ENCODE measurements at places on chromosomes 5 and 9.

DNA sequence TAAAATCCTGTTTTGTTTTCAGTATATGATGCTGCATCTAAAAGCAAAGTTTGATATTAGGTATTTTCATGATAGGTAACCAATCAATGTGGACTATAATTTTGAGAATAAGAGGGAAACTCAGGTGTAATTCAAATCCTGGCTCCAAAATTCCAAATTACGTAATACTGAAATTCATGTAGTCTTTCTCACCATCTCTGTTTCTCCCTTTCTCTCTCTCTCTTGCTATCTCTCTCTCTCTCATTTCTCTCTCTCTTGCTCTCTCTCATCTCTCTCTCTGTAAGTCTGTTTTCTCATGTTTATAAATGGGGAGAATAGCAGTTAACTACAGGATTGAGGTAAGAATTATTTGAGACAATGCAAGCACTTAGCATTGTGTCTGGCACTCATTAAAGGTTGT, 401.1 kb upstream of the TLE4 start:
- no peaks in the 10 kb centered on the region for H3K36me3 ChIP-seq
- peaks cover 16% of the 10 kb centered on the region for H3K27me3 ChIP-seq
- H3K27ac ChIP-seq = no peak overlapping the region
- no peak for DNase-seq
- no peak overlapping the region for H3K4me3 ChIP-seq

- H3K27me3 ChIP-seq = no peaks in the 10 kb centered on the region
- DNase-seq = peak; percentile 44
- peak overlapping the region; percentile 58 for H3K4me3 ChIP-seq
- H3K36me3 ChIP-seq = peaks cover 13% of the 10 kb centered on the region
- peaks cover 9% of the 10 kb centered on the region for H3K4me1 ChIP-seq
- H3K27ac ChIP-seq = peak overlapping the region; percentile 92
Measured at GRCh38 chr5:134813407-134813806, 32.4 kb upstream of the C5orf24 start.

GRCh38 chr5:177086654-177087397, at the start of gene FGFR4:
FGFR4 (plus strand) TSS chr5:177086915; CDS start chr5:177089603, 2,688 bp downstream.
- no peak within 1 kb of the TSS for H3K27ac ChIP-seq
- H3K27me3 ChIP-seq = peaks cover 8% of the 10 kb centered on the region
- H3K4me3 ChIP-seq = peak within 1 kb of the TSS; percentile 75
- H3K4me1 ChIP-seq = peaks cover 31% of the 10 kb centered on the region

DNA sequence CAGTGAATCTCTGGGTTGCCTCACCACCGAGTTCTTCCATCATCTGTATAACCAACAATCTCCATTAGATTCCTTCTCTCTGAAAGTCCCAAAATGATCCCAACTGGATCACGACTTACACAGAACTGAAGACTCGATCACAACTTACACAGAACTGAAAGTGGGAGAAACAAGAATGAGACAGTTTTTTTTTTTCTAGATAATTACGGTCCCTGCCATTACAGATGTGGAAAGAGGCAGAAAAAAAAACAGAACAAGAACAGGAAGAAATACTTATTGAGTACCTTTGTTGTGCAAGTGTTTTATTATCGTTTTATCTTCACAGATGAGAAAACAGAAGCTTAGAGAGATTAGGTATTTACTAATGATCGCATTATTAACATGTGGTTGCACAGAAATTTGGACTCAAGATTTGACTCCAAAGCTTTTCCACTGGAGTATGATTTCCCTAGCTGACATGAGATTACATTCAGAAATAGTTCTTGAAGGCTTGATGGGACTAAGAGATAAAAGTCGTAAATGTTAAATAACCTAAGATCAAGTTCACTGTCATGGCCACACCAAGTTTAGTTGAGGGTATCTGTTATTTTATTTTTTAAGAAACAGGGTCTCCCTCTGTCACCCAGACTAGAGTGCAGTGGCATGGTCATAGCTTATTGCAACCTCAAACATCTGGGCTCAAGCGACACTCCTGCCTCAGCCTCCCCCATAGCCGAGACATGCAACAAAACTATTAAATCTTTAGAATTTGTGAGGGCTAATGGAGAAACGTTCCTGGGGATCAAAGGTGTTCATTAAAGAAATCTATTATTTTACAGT, 8.9 kb downstream of the PLK2 start:
- H3K27ac ChIP-seq = no peak overlapping the region
- no peaks in the 10 kb centered on the region for H3K27me3 ChIP-seq
- H3K4me3 ChIP-seq = no peak overlapping the region
- no peaks in the 10 kb centered on the region for H3K4me1 ChIP-seq
- H3K36me3 ChIP-seq = peaks cover 17% of the 10 kb centered on the region

- DNase-seq = no peak
- H3K4me3 ChIP-seq = no peak overlapping the region
- H3K27me3 ChIP-seq = peaks cover 13% of the 10 kb centered on the region
- no peak overlapping the region for H3K27ac ChIP-seq
- H3K4me1 ChIP-seq = peaks cover 3% of the 10 kb centered on the region
Measured at GRCh38 chr5:7419367-7419766, 23.4 kb downstream of the ADCY2 start.

- H3K27me3 ChIP-seq = no peaks in the 10 kb centered on the region
- H3K27ac ChIP-seq = peak overlapping the region; percentile 74
- no peaks in the 10 kb centered on the region for H3K36me3 ChIP-seq
- H3K4me1 ChIP-seq = peaks cover 23% of the 10 kb centered on the region
Measured at GRCh38 chr9:128101231-128101661, 26.3 kb downstream of the PTGES2 start.
